Smooth muscle cell of the brain vasculature (primary cell): ENCODE measurements at places on chromosomes 3 and 15.

DNA sequence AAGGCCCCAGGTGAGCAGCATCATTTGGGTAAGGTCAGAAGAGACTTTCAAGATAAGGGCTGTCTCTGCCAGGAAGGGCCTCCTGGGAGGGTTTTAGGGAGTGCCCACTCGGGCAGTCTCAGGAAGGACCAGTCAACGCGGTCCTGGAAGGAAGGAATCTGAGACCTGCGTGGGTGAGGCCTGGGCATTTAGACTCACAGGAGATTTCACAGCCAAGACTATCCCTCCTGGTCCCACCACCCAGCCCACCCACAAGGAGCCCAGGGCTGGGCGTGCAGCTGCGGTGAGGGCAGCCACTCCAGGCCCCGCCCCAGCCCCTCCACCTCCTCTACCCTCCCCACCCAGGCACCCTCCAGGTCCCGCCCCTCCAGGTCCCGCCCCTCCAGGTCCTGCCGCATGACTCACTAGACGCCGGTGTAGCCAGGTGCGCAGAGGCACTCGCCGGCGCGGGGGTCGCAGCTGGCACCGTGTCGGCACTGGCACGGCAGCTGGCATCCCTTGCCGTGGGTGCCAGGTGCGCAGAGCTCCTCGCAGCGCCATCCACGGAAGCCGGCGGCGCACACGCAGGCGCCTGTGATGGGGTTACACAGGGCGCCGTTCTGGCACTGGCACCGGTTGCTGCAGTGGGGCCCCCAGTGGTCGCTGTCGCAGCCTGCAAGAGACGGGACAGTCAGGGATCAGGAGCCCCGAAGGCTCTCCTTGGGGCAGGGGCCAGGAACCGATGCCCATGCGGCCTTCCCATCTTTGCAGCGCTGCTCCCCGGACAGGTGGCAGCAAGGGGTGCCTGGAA is 112.7 kb downstream of the RAB11A start:
- no peak for DNase-seq

DNA sequence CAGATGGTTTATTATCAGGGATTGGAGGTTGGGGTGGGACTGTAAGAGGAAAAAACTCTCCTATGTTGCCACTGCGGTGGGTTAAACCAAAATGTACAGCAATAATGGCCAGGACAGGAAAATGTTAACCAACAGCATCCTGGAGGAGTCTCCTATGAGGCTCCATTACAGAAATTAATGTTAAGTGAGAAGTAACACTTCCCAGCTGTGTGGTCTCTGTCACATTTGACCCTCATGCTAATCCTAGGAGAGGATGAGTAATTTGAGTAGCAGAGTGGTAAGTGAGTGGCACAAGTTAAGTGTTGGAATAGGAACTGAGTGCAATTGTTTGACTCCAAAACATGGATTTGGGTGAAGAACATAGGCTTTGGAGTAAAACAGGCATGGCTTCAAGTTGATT is 39.0 kb downstream of the ARHGEF3 start:
- DNase-seq = no peak

DNA sequence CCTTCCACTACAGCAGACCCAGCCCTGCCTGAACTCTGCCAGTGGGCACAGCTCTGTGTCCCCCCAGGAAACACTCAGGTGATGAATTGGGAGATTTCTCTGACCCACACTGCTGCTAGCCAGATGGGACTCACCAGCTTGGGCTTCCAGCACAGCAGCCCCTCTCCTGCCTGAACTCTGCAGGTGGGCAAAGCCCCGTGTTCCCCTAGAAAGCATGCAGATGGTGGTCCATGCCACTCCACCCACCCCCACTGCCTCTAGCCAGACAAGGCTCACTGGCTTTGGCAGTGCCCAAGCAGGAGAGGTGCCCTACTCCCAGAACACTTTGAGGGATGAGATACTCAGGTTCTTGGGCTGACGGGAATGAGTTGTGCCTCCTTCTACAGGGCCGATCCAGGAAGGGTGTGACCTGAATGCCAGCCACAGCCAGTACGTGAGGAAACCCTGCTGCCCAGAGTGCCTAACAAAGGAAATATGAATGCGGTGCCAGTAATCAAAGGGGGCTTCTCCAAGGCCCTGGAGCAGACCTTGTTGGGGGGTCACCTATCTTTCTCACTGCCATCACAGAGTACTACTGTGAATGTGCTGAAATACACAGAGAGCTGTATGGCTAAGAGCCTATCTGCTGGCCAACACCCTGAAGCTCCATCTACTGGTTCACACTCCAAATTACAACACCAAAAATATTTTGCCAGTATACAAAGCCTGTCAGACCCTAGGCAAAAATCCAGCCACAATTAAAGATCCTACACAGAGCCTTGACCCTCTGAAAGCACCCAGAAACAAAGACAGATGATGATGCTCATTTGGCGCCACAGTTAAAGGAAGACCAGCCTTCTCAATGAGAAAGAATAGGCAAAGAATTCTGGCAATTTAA is 61.9 kb downstream of the BTLA start:
- no peak for DNase-seq

DNA sequence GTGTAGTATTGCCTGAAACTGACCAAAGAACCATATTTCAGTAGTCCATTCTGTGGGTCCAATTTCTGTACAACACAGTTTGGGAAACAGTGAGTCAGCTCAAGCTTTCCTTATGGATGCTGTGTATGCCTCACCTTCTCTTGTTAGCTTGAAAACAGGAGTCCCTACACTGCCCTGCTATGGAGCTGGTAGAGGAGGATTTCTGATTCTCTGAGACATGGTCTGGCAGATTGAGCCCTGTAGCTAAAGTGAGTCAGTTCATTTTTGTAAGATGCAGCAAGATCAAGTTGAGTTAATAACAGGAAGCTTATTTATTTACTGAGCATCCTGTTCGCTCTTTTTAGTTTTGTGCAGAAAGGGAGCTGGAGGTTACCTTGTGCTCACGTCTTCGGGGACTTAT is 424.1 kb upstream of the RBMS3 start:
- no peak for DNase-seq

- no peak for DNase-seq
Measured at GRCh38 chr3:130969621-130970020, 57.0 kb downstream of the ASTE1 start.

DNA sequence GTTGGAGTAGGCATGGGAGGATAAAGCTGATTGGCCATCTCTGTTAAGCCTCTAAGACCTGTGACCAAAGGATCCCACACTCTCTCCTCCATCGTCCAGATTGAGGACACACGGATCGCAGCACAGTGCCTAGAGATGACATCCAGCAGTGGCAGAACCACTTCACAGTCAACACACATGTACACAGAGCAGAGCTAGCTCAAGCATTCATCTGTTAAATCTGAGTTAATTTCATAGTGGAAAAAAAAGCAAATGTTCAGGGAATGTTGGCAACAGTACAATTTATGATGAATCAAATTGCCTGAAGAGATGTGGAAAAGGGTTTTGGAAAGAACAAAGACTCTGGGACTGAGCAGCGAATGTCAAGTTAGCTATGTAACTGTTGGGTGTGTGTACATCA is 108.1 kb upstream of the PLAAT1 start:
- no peak for DNase-seq

DNA sequence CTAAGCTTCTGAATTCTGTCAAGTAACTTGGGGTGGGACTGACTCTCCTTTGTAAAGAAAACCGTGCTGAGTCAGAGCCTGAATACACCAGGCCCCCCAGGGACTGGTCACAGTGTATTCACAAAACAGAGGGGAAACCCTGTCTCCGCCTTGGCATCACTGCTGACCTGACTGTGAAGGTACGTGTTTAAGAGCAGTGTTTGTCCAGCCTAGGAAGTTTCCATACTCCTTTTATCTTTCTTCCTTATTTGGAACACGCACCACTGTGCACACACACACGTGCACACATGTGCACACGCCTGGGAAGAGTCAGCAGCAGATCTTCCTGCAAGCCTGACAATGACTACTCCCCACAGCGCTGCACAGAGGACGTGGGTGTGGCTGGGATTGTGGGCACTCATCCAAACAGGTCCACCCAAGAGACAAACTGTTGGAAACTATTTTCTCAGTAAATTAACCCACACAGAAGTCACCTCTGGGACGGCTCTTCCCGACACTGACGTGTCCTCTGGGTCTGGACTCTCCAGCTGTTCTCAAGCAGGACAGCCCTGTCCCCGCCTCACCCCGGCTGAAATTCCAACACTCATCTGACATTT is 87.7 kb downstream of the ATP10A start:
- DNase-seq = no peak

DNA sequence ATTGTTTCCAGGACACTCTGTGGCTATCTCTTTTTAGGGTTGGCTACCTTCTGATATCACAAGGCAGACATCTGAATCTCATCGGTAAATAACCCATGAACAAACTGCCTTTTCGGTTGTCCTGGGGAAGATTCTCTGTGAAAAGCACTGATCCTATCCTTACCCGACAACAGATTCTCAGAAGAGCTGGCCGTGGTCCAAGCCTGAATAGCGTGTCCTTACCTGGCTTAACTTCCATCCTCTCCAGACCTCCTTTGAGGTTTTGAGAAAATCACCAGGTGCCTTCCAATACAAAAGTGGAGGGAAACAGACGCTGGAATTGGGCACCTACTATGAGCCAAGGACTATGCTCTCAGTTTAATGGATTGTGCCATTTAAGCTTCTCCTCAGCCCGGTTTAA is 87.4 kb upstream of the ARHGEF3 start:
- DNase-seq = no peak

GRCh38 chr15:101650145-101650544 is 2.0 kb downstream of the TM2D3 start:
- DNase-seq = no peak

DNA sequence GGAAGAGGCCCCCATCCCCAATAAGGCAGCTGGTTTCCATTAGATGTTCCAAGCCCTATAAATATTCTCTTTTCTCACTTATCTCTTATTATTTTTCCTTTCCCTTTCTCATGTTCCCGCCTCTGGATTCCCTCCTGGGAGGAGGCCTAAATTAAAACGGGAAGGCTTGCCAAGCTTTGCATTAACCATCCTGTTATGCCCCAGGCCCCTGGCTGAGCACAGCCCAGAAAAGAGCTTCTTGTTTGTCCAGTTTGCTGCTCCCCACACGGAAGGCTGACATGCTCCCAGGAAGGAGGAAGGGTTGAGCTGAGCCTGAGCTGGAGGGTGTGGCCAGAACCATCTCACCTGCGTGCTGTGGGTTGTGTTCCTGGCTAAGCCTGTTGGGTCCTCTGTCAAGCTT is 63.1 kb upstream of the BOC start:
- no peak for DNase-seq

- DNase-seq = no peak
Measured at GRCh38 chr15:100762913-100763834, 116.5 kb upstream of the ALDH1A3 start.

DNA sequence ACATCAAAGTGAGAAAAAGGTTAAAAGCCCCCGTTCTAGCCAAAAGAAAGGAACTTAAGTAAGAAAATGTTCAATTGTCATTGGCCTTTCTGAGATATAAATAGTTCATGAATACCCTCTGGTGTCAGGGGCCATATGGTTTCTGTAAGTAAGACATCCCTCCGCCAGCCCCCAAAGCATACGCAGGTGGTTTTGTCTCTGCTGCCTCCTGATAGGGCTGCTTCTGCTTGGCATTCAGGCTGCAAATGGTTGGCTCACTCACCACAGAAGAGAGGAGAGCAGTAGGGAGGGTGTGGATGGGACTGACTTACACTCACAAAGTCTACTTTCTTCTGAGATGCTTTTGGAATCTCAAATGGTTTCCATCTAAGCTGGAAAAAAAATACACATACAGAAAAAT is 29.8 kb downstream of the HGD start:
- DNase-seq = no peak

- DNase-seq = no peak
Measured at GRCh38 chr15:73944161-73945129, 18.2 kb downstream of the LOXL1 start.

DNA sequence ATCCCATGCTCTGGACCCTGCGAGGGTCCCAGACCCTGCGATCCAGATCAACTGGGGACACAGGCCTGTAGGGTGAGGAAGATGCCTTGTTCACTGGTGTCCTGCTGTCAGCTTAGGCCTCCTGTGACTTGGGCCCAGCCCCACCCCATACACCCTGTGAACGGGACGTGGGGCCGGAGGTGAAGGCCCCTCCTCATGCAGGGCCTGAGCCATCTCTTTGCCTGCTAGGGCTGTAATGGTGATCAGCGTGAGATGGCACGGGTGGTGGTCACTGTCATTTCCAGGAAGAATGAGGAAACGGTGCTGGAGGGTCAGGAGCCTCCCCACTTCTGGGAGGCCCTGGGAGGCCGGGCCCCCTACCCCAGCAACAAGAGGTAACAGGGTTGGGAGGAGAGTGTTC is 12.4 kb downstream of the VILL start:
- DNase-seq = no peak

DNA sequence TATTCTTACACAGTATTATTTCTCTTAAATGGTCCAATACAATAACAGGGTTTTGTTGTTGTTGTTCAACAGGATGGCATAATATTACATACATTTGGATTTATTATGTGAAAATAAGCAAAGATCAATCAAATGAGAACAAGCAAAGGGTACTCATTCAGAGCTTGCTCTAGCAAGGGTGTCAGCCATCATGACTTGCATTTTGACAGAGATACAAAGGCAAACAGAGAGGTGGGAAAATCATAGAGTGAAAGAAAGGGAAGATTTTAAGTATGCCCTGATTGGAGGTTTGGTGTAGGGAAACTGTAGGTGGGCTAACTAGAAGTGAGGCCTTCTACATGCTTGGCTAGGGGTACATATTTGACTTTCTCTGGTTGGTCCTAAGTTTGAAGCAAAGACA is 109.1 kb upstream of the BCHE start:
- DNase-seq = no peak

DNA sequence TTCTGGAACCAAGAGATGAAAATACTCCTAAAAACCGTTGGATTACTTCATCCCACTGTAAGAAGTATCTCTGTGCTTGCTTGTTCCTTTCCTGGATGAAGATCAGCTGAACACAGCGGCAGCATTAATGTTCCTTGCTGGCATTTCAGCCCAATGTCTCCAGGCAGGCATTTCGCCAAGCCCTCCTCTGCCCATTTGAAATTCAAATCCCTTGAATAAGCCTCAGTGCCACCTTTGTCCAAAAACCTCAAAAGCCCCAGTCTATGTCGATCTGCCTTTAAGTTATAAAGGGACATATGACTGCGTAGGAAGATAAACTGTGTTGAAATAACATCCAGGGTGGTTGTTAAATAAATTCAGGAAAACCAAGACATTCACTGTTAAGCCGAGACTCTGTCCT is 156.8 kb upstream of the PDZRN3 start:
- DNase-seq = no peak

- no peak for DNase-seq
Measured at GRCh38 chr15:52082197-52083036, 30.2 kb downstream of the BCL2L10 start.

DNA sequence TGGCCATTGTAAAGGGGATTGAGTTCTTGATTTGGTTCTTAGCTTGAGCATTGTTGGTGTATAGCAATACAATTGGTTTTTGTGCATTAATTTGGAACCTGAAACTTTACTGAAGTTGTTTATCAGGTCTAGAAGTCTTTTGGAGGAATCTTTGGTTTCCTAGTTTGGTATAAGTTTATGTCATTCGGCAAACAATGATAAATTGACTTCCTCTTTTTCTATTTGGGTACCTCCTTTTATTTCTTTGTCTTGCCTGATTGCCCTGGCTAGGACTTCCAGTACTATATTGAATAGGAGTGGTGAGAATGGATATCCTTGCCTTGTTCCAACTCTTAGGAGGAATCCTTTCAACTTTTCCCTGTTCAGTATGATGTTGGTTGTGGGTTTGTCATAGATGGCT is 32.1 kb downstream of the SPESP1 start:
- no peak for DNase-seq
